ENCODE measurements at places on chromosomes 3 and 15.
A peak's percentile ranks its signal among the peaks of the same experiment; 100 is the strongest.

- DNase-seq = no peak
Observed at GRCh38 chr15:38530113-38530512, 34.5 kb downstream of the RASGRP1 start.

GRCh38 chr3:181358562-181358961 lies 353.2 kb upstream of the SOX2 start:
- no peak for DNase-seq

DNA sequence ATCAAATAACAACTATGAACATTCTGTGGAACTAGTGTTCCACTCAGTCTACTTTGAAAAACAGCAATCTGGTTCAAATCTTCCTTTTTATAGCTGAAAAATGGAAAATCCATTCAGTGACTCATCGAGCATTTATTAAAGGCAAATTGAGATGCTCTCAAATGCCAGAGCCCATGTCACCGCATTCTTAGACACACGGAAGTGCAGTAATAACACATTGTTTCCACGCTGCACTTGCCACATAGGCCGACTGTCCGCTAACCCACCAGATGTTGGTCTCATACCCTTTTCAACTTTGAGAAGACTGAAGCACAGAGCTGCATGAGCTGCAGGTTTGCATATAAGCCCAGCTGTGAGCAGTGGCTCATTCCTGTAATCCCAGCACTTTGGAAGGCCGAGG lies 95.9 kb downstream of the TMEM266 start:
- no peak for DNase-seq

GRCh38 chr3:100195375-100195774 lies 65.4 kb upstream of the TBC1D23 start:
- no peak for DNase-seq

- DNase-seq = no peak
Observed at GRCh38 chr3:37491776-37492175, 317.4 kb upstream of the LRRFIP2 start.

GRCh38 chr15:101406526-101407195 lies 82.8 kb downstream of the PCSK6 start:
- no peak for DNase-seq

- no peak for DNase-seq
Observed at GRCh38 chr3:174002543-174002942, 605.0 kb downstream of the NLGN1 start.

- DNase-seq = no peak
Observed at GRCh38 chr3:133948131-133948810, 52.6 kb upstream of the RAB6B start.

DNA sequence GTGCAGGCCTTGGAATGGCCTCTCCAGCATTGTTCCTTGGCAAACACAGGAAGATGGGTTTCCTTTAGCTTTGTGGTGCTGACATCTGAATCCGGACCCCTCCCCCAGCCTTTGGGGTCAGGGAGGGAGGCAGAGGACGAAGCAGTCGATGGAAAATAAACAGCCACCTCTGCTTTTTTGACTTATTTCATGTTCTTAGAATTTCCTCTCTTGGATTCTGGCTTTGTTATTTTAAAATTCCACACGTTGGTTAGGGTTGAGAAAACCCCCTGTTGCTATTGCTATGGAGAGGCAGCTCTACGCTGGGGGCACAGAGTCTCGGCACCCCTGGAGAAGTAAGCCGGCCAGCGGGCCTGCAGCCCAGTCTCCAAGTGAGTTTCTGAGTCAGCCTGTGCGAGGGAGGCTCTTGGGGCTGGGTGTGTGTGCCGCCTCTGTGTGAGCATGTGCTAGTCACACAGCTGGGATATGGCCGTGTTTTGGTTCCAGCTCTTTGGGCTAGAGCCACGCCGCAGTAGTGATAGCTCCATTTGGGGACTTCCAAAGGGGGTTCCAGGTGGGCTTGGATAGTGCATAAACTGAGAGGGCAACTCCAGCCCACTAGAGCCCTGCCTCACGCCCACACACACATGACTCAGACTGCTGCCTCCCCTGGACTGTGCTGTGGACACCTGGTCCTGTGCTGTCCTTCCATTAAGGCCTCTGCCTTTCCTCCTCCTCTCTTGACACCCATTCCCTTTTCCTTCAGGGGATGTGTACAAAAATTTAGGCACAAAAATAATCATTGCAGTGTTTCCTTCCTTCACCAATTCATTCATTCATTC lies 58.8 kb downstream of the AMOTL2 start:
- no peak for DNase-seq

DNA sequence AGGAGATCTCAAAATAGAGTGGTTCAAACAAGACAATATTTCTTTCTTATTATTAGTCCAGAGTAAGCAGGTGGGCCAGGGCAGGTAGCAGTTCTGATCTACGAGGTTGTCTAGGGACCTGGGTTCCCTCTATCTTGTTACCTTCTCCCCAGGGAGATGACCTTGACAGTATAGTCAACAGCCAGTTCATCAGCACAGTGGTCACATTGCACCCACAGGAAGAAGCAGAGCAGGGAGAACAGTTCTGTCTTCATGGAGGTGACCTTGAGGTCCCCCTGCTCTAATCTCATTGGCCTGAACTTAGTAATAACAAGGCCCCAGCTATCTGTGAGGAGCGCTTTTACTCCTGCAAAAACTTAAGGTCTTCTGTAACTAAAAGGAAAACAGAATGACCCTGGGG lies 21.7 kb downstream of the SLC49A4 start:
- no peak for DNase-seq

DNA sequence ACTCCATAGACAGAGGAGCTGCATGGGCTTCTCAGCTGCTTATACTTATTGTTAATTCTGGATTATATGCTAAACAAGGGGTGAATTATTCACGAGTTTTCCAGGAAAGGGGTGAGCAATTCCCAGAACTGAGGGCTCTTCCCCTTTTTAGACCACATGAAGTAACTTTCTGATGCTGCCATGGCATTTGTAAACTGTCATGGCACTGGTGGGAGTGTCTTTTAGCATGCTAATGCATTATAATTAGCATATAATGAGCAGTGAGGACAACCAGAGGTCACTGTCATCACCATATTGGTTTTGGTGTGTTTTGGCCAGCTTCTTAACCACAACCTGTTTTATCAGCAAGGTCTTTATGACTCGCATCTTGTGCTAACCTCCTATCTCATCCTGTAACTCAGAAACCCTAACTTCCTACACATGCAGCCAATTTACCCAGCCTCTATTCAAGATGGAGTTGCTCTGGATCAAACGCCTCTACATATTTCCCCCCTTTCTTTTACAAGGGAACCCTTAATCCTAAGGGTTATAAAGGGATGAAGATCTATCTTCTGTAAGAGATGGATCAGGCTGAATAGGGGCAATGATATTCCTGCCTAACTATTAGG lies 12.1 kb upstream of the DMXL2 start:
- no peak for DNase-seq

GRCh38 chr15:85858586-85859375 lies 64.1 kb upstream of the KLHL25 start:
- peak; percentile 58 for DNase-seq

DNA sequence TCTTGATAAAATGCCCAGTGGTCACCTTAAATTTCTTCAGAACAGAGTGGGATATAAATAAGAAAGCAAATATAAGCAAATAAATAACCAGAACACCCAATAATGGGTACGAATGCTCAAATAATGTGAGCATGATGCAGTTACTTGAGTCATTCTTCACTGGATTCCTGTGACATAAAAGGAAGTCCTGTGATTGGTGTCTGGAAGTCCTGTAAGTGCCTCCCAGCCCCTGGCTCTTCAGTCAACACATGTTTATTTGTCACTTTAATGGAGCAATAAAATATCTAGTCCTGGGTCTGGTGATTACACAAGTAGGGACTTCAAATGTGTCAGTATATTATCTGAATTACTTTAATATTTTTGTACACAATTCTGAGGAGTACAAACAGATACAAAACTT lies 30.4 kb downstream of the TMEM212 start:
- DNase-seq = no peak

DNA sequence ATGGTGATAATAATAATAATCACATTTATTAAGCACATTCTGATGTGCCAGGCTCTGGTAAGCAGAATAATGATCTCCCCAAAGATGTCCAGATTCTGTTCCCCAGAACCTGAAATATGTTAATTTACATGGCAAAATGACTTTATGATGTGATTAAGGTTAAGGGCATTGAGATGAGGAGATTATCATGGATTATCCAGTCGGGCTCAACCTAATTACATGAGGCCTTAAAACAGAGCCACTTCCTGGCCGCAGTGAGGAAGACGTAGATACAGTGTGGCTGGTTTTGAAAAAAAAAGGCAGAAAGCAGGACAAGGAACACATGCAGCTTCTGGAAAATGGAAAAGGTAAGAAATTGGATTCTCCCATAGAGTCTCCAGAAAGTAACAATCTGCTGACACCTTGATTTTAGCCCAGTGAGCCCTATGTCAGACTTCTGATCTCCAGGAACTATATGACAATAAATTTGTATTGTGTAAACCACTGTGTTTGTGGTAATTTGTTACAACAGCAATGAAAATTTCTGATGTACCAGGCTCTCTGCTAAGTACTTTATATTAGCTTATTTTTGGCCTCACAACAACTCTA lies 126.7 kb downstream of the ALCAM start:
- DNase-seq = no peak

- no peak for DNase-seq
Observed at GRCh38 chr3:192645437-192645836, 81.9 kb downstream of the FGF12 start.

DNA sequence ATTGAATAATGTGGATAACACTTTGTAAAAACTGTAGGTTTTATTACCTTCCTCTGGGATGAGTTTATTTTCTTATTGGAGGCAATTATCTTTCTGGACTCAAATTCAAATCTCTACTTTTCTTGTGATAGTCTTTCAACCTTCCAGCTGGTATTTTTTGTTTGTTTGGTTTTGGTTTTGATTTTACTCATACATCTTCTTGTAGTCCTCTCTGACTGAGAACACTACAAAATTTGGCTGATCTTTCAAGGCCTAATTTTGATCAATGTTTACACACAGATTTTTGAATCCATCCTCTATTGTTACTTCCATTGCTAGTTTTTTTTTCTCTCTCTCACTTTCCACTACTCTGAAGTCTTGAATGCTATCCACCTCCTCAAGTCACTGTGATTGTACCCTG lies 303.8 kb upstream of the NECTIN3 start:
- DNase-seq = no peak

DNA sequence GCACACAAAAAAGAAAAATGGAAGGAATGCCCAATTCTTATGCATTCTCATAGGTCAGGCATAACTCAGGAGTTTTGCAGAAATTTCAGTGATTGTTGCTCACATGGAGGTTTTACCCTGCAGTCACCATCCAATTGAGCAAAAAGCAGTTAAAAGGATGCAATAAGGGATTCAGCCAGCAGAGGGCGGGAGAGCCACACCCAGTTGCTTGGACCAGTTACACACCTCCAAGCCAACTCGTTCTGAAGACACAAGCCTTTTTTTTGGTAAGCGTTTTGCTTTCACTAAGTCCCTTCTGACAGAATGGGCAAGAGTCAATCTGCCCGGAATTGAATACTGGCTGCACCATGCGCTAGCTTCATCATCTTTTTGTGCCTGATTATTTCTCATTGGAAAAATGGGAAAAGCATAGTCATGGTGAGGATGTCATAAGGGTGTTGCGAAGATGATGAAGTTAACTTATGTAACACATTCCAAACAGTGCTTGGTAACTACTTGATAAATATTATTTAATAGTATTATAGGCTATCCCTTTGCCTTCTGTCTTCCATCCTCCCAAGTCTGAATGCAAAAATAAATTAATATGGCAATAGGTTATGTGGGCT lies 154.4 kb upstream of the SGO1 start:
- peak; percentile 27 for DNase-seq

GRCh38 chr15:79265167-79265566 lies 17.4 kb upstream of the ANKRD34C start:
- no peak for DNase-seq

- no peak for DNase-seq
Observed at GRCh38 chr3:63921741-63922482, 9.7 kb upstream of the SCAANT1 start.

DNA sequence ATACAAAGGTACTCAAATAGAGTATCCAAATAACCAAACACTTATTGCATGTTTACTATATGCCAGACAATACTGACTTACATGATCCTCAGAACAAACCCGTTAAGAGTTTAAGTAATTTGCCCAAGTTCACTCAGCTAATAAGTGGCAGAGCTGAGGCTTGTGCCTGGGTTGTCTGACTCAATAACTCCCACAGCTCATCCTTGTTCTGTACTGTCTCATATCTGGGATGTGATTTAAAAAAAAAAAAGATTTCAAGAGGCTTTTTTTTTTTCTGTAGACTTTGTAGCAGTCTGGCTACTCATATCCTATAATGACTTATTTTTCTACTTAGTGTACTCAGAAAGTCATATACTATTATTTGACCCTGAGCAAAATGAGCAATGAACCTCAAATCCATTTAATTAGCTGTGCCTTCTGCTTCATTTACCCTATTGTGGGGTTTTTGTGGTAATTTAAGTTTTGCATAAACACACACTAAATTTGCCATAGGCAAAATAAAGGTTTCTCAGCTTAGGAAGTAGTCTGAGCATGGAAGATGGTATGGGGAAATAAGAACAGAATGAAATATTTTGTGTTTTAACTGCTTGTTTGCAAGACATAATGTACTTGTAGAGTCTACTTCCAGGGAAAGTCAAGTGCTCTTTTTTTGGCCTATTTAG lies 3.1 kb downstream of the NSUN3 start:
- DNase-seq = no peak

- DNase-seq = no peak
Observed at GRCh38 chr15:97874139-97874538, 86.4 kb upstream of the ARRDC4 start.

- no peak for DNase-seq
Observed at GRCh38 chr3:72380711-72381493, 467.3 kb downstream of the SHQ1 start.

DNA sequence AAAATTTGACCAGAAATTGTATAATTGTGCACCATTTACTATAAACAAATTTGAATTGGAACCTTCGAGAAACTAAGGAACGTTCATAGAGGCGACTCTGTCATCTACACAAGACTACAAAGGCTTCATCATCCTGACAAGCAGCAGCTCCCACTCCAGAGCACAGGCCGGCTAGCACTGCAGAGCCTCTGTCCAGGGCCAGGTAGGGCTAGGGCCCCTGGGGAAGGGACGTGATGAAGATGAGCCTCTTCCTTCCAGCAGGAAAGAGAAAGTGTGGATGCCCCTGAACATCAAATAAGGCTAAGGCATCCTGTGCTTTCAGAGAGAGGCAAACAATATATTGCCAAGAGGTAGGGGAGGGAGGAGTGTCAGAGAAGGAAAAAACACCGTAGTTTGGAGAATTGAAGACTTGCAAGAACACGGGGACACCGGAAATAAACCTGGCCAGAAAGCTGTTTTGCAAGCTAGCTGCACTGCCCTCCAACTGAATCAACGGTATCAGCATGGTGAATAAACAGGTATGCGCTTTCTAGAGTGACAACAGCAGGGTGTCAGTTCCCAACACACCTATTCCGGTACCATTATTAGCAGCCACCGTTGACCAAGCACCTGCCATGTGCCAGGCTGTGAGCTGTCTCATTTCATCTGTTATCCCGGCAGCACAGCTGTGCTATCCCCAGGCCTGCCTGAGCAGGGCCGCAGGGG lies 12.4 kb downstream of the XXYLT1 start:
- DNase-seq = no peak

- no peak for DNase-seq
Observed at GRCh38 chr3:161700998-161701397, 204.4 kb downstream of the OTOL1 start.

GRCh38 chr3:12275974-12276650 lies 12.8 kb upstream of the PPARG start:
- no peak for DNase-seq

All from stimulated activated CD4-positive, alpha-beta T cell treated with anti-CD3 and anti-CD28 coated beads, TNF-alpha, amount 100 ng/mL, for 48 hours (primary cell).